ENCODE measurements at places on chromosomes 3 and 15. TPM values are rescaled to one million over a fixed set of nuclear protein-coding genes. Genes with fewer than 3 reads are reported as not detected.

- DNase-seq = peak; percentile 55
Measured at GRCh38 chr3:184716622-184717398, 4.9 kb upstream of the MAGEF1 start.

DNA sequence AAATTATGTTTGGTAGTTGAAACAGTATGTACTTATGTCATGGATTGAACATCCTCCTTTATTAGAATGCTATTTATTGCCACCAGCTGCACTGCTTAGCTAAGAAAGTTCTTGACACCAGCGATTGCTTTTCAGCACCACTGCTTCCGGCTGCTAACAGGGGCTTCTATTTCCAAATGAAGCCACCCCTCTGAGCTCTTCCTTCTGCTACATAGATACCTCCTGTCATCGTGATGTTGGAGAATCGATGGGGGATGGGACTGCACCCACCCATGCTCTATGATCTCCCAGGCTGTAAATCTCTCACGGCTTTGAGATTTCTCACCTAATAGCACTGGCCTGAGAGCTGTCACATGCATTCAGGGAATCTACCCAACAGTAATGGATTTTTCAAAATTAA lies 259.2 kb downstream of the MEIS2 start:
- no peak for DNase-seq

DNA sequence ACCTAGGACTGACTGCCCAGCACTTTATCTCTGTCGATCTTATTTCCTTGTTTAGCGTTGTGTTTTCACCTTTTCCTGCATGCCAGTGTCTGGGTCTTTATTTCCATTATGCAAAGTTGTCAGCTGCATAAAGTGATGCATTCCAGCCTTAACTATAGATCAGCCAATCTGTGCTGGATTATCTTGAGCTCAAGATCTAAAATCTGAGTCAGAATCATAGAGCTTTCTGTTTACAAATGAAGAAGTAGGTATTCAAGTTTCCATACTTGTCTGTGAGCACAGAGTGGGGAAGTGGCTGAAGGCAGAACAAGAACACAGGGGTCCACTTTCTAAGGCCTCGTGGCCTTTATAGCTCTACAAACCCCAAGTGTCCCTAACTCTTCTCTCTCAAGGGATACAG lies 82.4 kb upstream of the PLCL2 start:
- DNase-seq = no peak

DNA sequence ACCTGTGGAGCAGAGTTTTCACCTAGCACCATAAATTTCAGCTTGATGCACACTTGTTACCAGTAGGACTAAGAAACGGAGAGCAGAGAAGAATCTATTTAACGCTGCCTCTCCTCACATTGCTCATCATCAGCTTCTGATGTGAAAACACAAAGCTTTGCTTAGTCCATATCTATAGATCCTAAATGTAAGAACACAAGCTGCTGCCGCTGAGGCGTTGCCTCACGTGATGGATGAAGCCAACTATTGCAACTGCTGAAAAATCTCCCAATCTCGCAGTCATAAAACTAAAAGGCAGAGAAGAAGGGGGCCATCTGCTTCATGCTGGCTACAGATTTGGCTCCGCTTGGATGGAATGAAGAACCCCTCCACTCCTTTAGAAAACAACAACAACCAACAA lies 42.7 kb downstream of the CADPS start:
- DNase-seq = no peak

ZBTB20 gene
- polyA plus RNA-seq = 4.8 TPM

ZPLD1 gene
- polyA plus RNA-seq = 0.89 TPM

GRCh38 chr3:71421820-71422566 lies 161.5 kb downstream of the FOXP1 start:
- DNase-seq = no peak

- no peak for DNase-seq
Measured at GRCh38 chr3:169145540-169146178, 517.9 kb downstream of the MECOM start.

DNA sequence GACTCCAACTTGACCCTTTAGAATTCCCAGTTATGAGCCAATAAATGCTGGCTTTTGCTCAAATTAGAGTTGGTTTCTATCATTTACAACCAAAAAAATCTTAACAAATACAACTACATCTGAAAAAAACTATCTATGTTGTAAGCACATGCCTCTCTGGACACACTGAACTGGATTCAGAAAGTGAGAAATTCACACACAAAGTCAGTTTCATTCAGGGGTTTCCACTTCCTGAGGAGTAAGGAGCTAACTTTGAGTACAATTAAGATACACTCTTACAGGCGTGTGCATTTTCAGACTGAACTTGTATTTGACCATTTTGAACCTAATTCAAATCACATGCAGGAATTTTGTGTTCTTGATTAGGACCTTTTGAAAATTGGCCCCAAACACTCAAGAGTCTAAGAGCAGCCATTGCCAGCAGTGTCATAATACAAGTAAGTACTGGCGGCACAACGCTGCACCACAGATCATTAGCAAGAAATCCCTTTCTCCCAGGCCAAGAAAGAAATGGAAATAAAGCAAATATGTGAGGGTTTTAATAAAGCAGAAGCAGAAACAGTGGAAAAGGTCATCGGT lies 31.2 kb downstream of the LINS1 start:
- DNase-seq = no peak

DNA sequence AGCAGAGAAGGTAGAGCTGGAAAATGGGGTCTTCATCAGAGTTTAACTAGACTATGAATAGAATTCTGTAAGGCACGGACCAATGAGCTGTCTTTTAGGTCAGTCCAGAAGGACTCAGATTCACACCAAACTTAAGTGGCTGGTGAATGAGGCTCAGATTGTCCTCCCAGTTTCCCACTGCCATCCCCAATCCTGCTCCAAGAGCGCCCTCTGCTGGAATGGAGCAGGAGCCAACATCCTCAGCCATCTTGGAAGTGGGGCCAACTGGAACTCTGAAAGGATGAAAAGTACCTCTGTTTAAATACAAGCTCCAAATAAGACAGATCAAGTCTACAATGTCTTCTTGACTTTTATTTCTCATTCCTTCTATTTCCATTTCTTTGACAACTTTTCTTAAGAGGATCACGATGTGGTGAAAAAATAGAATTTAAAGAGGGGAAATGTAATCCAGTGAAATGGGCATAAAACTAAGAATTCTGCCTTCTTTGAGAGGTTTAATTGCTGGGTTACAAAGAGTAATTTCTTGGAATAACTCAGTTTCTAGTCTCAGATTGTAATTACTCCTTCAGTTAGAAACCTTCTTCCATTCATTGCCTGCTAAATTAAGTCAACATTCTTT lies 217.1 kb upstream of the TPRG1 start:
- DNase-seq = peak; percentile 82

DNA sequence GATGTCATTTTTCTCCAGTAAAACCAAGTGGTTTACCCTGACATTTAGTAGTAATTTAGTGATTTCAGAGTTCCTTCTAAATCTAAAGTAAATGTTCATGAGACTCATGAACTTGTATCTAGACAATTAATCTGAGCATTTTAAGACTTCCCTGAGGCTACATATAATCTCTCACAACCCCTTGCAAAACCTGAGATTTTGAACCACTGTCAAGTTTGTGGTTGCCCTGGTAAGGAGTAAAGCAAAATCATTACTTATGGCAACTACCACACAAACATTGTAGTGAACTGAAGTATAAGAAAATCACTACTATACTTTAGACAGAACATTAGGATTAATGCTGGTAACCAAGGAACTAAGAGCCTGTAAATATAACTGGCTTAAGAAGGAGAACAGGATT lies 370.2 kb downstream of the TIGIT start:
- DNase-seq = no peak

DNA sequence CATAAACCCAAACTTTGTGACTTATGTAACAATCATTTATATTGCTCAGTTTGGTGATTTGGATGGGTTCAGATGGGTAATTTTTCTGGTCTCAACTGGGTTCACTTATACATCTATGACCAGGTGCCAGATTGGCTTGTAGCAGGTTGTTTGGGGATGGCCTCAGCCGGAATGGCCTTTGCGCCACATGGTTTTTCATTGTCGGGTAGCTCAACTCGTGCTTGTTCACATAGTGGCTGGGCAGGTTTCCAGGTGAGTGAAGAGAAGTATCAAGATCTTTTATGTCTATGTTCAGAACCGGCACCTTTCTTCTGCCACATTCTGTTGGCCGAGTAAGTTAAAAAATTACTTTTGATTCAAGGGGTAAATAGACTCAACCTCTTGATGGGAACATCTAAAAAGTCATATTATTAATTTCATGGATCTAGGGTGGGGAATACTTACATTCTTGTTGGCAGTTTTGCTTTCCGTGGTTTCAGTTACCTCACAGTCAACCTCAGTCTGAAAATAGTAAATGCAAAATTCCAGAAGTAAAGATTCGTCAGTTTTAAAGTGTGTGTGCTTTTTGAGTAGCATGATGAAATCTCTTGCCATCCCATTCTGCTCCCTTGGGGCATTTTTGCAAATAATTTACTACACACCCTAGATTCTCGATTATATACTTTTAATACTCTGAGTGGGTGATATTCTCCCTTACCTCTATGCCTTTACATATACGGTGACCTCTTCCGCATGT lies 745.7 kb upstream of the CCDC54 start:
- no peak for DNase-seq

GRCh38 chr3:177169936-177170722 lies 27.2 kb downstream of the TBL1XR1 start:
- DNase-seq = no peak

GRCh38 chr3:69890084-69890483 lies 109.4 kb upstream of the SAMMSON start:
- no peak for DNase-seq

DNA sequence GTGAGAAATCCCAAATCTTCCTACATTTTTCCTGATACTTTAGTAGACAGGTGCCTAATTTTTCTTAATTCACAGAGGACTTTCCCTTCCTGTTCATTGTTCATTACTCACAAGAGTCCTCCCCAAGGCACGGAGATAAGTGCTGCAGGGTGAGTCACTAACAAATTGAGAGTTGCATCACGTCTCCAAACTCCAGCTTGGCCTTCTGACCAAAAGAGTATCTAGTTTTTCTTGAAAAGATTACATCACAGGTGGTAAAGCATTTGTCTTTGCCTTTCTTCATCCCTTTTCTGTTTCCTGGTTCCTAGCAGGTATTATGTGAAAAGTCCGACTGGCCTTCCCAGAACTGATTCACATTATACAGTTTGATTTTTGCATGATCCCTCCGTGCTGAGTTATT lies 24.9 kb upstream of the RASGRP1 start:
- no peak for DNase-seq

DNA sequence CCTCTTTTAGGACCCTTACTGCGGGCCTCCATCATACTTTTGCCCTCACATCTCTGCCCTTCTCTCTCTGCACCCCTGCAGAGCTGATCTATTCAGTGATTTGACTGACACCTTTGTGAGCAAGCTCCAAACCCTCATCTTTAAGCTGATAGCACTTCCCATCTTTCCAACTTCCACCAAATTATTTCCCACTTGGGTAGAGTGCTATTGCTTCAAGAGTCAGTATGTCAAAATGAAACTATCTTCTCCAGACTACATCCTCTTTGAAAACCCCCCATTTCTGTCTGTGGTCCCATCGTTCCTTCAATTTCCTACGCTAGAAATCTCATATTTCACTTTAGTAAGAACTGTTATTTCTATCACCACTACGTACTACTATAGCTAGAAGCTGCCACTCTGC lies 19.7 kb downstream of the ZWILCH start:
- no peak for DNase-seq

GRCh38 chr15:40289140-40289775 lies 6.4 kb upstream of the ANKRD63 start:
- DNase-seq = no peak

DNA sequence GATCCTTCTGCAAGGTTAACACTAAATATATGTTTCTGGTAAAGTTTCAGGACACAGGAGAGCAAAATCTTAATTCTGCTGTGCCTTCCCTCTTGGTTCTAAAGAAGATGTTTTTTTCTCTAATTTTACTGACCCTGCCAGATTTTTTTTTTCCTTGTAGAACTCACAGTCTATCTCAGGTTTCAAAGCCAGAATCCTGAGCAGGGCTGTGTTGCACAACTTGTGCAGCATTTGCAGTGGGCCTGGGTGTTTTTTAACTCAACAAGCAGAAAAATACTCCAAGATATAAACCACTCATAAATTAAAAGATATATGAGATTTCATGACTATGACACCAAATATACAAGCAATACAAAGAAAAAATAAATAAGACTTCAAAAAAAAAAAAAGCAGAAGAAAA lies 40.2 kb upstream of the ARF4 start:
- no peak for DNase-seq

Data from left renal pelvis (tissue), 4 donors.